Stimulated activated naive CD8-positive, alpha-beta T cell treated with anti-CD3 and anti-CD28 coated beads, Interleukin-15, Interleukin-2, amounts not matched to agents 100 U/mL and 50 U/mL, for 24 hours (primary cell): ENCODE measurements at places on chromosomes 6 and 20.

DNA sequence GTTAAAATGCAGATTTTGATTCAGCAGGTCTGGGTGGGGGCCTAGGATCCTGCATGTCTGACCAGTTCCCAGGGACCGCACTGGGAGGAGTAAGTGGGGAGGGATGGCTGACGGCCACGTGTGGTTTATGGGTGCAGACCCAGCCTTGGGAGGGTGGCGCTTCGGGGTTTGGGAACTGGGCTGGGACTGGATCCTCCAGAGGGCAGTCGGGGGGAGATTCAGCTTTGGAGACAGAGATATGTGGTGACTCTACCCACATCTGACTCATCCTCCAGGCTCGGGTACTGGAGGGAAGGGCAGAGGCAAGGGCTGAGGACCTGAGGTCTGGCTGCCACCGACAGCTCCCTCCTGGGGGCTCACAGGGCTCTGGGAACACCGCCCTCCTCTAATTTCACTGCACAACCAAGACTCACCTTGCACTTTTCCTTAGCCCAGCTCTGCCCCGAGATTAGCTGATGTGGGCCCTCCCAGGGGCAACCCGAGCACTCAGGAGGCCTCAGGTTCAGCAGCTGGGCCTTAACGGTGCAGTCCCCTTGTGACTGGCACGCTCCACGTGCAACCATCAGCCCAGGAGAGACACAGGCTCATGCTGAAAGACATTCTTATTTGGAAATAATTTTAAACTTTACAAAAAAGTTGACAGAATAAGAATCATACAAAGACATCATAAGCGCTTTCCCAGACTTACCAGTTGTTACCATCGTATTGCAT lies 172.8 kb upstream of the PMEPA1 start:
- no peak for DNase-seq

DNA sequence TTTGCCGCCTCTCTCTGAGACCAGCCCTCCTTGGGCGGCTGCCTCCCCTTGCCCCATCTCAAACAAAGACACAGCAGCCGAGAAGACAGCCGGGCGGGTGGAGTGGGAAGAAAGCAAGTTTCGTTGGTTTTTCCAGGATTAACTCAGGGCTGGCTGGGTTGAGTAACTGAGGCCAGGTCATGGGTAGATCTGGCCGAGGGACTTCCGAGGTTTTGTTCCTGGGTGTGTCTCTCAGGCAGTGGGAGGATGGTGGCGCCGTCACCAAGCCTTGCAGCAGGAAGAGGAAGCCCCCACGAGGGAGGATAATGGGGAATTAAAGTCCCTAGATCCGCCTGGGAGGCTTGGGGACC lies 167.2 kb downstream of the TTLL2 start:
- DNase-seq = no peak

DNA sequence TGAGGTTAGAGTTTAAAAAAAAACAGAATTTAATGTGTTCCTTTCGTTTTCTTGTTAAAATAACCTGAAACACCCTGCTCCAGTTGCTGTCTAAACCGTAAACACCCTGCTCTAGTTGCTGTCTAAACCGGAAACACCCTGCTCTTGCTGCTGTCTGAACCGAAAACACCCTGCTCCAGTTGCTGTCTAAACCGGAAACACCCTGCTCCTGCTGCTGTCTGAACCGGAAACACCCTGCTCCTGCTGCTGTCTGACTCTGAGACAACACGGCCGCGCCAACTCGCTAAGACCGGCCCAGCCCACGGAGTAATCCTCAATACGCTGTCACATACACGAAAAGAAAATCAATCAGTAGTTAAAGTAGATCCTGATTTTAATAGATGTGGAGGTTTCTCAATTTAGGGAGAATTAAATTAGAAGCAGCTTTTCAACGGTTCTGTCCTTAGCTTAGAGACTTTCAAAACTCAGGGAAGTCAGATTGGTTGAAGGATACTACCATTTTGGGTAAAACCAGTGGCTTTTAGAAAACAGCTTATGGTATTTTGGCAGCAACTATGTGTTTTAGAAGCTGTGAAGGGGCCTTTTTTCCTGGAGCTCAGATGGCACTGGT lies 98.3 kb downstream of the RAMACL start:
- DNase-seq = peak; percentile 68

DNA sequence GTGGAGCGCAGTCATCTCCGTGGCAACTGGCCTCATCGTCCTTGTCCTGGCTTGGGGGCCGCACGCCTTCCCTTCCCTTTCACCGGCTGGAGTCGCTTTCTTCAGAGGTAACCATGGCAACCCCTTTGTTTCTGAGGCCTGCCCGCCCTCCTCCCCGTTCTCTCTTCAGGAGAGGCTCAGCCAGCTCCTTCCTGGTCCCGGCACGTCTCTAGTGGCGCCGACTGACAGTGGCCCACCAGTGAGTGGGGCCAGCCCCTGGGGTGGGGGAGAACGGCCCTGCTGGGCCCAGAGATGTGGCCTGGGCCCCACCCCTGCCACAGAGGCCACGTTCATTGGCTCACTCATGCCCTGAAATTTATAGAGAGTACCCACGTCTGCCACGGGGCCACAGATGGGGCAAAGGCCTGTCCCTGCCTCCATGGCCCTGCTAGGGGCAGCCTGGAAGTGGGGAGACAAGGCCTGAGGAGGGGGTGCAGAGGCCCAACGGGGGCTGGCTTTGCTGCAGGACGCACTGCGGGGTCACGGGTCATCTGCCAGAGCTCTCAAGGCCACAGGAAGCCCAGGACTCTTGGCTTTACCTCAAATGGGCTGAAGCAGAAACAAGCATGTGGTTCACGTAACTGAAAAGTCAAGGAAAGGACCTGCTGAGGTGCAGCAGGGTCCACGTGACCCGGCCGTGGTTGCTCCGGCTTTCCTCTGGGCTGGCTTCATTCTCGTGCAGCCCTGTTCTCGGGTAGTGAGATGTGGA lies 1.4 kb upstream of the OSBPL2 start:
- DNase-seq = no peak

DNA sequence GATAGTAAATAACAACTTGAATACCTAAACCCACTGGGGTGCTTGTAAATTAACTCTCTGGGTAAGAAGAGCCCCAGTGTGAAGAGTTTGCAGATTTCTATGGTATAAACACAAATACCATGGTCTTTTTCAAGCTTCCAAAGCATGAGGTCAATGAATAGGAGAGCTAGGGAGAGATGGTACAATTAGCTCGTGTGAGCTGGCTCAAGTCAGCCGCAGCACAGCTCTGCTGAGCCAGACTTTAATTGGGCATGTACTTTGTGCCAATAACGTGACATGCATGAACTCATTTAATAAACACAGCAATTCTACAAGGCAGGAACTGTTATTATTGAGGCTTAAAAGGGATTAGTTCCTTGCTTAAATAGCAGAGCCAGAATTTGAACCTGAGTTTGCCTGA lies 684.2 kb downstream of the KIF16B start:
- DNase-seq = no peak

GRCh38 chr6:139337830-139338229 lies 36.6 kb downstream of the CITED2 start:
- DNase-seq = no peak

- DNase-seq = no peak
Measured at GRCh38 chr20:18101125-18101810, 36.4 kb upstream of the KAT14 start.

GRCh38 chr6:104170401-104170800 lies 689.3 kb downstream of the HACE1 start:
- no peak for DNase-seq

DNA sequence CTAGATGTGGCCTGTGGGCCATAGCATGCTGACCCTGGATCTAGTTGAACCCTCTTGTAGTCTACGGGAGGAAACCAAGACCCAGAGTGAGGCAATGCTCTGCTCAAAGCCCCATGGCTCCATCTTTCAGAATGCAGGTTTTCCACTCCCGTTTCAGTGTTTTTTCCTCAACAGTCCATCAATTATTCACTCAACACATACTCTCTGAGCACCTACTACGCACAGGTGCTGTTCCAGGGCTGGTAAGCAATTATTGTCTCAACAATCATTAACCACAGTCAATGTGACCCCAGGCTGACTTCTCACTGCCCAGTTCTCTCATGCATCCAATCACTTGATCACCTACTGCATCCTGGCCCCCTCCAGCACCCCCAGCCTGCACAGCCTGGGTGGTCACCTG lies 20.0 kb downstream of the MOCS1 start:
- DNase-seq = no peak

DNA sequence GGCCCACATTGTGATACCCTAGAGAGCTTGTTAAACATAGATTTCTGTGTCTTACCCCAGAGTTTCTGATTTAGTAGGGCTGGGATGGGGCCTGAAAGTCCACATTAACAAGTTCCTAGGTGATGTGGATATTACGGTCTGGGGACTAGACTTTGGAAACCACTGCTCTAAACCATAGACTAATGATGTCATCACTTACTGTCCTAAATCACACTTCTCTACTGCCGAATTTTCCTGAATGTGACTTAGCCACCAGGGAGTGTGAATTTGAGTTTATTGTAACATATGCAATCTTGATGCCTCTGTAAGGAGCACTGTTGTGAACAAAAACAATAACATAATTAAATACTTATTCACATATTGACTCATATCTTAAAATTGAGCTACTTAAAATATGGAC lies 165.6 kb downstream of the BTBD3 start:
- no peak for DNase-seq

DNA sequence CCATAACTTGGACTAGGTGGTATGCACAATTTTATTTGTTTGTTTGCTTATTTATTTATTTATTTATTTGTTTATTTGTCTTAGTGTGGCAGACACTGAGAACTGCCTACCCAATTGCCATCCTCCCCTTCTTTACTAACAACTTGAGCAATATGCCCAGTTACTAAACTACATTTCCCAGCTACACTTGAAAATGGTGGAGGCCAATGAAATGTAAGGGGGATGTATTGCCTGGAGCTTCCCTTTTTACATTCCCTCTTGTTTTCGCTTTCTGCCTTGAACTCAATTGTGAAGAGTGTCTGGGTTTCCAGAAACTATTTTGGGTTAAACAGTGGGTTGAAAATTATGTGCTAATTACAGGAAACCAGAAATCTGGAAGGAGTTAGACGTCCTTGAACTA lies 152.7 kb upstream of the FKBP1C start:
- DNase-seq = no peak

DNA sequence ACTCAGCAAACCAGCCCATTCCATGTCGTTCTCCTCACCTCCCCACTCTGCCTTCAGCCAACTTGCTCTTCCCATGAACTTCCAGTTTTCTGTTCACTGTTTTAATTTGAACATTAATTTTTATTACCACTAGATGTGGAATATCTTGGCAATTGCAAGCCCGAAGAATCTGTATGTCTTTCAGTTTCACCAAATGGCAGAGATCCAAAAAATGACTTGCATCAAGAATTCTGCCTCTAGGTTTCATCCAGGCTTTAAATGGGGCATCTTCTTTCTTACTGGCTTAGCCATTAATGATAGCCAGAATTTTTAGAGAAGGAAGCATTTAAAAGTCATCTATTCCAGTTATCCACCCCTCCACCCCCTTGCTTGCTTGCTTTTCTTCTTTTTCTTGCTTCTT lies 39.0 kb downstream of the CAP2 start:
- DNase-seq = no peak

DNA sequence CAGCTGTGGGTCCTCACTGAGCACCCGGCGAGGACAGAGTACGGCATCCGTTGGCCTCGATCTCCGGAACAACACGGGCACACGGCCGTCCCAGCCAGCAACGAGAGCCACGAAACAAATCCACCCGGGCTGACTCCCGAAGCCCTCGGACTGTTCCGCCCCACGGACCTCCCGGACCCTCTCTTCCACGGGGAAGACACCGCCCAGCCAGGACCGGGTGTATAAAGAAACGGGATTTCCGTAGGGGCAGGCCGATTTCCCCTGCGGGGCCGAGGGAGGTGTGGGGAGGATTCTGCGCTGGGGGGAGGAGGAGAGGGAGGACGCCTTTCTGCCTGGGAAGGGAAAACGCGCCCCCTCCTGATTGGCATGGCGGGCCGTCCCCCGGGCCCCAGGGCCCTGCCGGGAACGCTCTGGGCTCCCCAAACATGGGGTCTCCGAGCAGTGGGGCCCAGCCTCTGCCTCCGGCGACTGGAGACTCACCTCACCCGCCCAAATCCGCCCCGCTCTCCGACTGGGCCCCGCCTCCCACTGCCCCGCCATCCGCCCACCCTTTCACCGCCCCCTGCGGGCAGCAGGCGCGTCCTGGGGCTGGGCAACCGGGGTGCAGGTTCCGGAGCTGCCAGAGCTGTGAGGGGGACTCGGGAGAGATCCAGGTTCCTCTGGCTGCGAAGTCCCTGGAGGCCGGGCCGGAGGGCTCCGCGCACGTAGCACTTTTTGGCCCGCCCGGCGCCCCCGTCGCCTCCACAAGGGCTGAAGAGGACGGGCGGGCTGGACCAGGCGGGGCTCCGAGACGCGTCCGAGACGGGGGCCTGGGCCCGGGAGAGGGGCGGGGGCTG lies 679 bp upstream of the PPDPF start:
- peak; percentile 76 for DNase-seq

DNA sequence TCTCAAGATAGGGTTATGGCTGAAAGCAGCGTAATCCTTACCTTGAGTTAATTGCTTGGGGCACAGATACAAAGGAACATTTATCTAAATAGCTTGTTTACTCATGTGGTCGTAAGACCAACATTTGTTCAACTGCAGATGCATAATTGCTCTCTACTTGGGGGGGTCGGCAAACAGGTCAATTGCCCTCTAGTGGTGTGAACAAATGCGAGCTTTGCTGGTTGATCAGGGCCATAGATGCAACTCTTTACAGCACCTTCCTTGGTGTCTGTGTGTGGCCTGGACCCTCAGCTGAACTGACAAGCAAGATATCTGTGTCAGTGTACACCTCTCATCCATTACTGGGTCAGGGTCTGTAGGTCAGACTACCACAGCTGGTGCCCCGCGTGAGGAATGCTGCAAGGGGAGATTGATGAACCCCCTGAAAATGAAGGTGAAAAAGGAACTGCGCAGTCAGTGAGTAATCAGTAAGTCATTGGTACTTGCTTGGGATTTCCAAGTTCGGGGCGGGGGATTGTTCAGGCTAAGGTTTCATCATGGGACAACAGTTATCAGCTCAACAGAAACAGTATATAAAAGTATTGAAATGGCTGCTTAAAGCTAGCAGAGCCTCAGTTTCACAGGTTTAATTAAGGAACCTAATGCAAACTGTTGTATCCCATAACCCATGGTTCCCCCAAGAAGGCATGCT lies 24.0 kb downstream of the HLA-DPA1 start:
- no peak for DNase-seq

GRCh38 chr6:29967379-29968010 lies 25.2 kb downstream of the HLA-A start:
- no peak for DNase-seq

DNA sequence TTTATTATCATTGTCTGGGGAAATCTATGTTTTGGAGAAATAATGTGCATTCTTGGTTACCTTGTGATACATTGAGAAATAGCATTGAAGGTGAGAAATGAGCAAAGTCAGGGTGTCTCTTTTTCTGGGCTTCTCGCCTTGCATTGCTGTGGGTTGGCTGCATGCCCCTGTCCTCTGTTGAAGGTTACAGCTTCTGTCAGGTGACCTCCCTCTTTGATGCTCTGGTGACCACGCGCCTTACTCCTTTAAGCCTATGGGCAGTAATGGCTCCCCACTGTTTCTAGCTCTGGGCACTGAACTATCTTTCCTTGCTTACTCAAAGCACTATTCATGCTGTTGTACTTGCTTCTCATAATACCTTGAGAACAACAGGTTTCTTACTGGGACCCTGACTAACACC lies 14.6 kb downstream of the ADGRB3 start:
- no peak for DNase-seq

GRCh38 chr6:121612927-121613326 lies 177.5 kb downstream of the GJA1 start:
- no peak for DNase-seq

- no peak for DNase-seq
Measured at GRCh38 chr20:11270566-11270965, 596.8 kb upstream of the JAG1 start.

GRCh38 chr6:159102373-159103160 lies 57.8 kb upstream of the TAGAP start:
- no peak for DNase-seq
